ENCODE measurements at places on chromosomes 1 and 21.
A peak's percentile ranks its signal among the peaks of the same experiment; 100 is the strongest.

GRCh38 chr21:42221581-42222345, 2.8 kb downstream of the ABCG1 start:
- peak; percentile 17 for DNase-seq

DNA sequence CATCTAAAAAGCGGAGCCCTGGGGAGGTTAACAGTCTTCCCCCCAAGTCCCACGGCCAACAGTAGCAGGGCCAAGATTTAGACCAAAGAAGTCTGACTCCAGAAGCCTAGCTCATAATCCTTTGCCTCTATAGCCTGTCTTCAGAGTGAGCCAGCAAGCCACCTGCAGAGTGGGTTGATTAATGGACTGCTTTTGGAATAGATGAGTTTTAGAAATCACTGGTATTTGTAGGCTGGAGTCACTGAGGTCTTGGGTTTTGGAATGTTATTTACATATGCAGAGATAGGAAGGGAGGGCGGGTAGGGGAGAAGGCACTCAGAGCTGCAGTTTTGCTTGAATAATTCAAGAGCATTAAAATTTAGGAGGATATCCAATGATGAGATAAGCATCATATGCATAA, 90.8 kb upstream of the L1TD1 start:
- DNase-seq, result no peak

DNA sequence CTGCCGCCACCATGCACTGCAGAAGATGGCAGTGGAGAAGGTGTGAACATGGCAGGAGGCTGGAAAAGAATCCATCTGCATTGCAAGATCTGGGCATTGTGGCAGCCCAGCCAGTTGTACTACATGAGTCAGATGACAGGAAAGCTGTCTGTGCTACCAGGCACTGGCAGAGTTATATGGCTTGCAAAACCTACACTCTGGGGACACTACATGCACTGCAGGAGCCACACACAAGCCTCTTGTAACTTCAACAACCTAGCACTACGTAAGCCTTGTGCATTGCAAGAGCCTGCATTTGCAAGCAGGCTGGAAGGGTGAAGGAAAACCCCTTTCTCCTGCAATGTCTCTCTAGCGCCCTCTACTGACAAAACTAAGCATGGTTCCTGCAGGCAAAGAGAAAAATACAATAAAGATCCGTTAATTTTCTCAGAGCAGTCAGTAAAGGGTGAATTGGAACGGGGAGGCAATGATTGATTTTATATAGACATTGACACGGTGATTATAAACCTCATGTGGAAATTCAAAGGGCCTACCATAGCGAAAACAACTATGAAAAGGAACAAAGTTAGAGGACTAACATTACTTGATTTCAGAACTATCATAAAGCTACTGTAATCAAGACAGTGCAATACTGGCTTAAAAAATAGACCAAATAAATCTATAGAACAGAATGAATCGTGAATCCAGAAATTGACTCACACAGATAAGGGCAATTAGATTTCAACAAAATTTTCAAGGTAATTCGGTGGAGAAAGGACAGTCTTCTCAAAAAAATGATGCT, 26.2 kb upstream of the DYNLT5 start:
- peak; percentile 62 for DNase-seq

DNA sequence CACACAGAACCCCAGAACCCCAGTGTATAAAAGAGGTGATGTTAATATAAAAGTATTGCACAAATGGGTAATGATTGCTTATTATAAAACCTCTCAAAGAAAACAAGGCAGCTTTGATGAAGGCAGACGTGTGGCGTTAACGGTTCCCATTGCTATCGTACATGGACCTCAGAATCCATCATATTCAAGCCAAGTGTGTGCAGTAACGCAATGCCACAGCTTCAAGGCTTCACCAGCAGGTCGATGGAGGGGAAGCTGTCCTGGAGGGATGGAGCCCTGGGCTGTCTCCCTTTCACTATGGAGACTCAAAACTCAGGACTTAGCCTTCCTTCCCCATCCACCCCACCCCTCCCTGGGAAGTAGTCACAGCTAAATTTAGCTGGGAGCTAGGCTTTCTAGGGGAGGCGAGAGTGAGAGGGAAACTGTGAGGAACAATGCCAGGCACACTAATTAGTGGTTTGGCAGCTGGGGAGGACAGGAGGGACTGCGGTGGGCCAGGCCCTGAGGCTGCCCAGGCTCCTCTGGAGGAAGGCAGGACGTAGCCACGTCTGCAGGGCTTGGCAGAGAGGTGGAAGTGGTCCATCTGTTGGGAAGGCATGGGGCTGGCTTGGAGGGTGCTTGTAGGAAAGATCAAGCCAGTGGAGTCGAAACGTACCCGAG, 121.2 kb downstream of the HMGB4 start:
- DNase-seq, result no peak

DNA sequence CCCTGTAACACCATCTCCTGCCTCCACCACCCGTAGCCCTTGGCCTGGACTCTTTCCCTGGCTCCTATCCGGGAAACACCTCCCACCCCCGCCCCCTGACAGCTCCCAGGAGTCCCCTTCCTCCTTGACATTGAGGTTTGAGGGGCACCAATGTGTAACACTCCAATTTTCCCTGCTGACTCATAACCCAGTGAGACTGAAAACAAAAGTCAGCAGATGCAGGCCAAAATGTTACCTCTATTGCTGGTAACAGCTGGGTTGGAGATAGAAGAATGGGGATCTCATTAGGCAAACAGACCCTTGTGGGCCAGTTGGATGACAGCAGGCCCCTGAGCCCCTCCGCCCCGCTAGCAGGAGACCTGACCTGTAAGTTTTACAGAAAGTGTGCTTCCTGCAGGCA, 237.2 kb downstream of the KAZN start:
- no peak for DNase-seq

Data from endothelial cell (in vitro differentiated cells).